GF-D8 (cell line): ENCODE measurements at places on chromosomes 1 and 21.

- DNase-seq, result no peak
Observed at GRCh38 chr1:229384822-229385221, 42.0 kb upstream of the CCSAP start.

DNA sequence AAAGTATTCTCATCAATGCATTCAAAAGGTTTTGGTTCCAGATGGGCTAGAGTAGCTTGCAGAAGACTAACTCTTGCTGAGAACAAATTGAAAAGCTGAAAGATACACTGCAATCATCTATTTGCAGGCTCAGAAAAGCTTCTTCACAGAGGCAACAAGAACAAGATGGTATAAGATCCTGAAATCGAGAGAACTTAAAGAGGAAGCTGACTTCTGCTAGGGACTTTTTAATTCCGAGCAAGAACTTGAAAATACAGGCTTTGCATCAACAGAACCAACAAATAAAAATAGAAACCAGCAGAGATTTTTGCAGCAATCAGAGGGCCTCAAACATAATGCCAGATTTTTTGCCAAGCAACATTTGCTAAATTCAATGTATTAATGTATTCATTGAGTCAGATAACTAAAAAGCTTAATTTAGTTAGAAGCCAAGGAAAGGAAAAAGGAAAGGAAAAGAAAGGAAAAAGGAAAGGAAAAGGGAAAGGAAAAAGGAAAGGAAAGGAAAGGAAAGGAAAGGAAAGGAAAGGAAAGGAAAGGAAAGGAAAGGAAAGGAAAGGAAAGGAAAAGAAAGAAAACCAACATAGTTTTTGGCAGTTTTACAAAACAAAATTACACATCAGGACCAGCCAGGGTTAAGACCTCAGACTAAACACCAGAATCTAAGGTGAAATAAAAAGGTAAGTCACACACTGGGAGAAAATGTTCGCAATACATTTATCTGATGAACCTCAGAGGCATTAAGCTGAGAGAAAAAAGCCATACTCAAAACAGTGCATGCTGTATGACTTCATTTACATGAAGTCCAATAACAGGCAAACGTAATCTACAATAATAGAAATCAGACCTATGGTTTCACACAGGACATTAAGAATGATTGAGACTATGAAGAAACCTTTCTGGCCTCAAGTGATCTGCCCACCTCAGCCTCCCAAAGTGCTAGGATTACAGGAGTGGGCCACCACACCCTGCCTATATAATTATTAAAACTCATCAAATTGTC is 42.6 kb downstream of the FAF1 start:
- DNase-seq, result no peak

DNA sequence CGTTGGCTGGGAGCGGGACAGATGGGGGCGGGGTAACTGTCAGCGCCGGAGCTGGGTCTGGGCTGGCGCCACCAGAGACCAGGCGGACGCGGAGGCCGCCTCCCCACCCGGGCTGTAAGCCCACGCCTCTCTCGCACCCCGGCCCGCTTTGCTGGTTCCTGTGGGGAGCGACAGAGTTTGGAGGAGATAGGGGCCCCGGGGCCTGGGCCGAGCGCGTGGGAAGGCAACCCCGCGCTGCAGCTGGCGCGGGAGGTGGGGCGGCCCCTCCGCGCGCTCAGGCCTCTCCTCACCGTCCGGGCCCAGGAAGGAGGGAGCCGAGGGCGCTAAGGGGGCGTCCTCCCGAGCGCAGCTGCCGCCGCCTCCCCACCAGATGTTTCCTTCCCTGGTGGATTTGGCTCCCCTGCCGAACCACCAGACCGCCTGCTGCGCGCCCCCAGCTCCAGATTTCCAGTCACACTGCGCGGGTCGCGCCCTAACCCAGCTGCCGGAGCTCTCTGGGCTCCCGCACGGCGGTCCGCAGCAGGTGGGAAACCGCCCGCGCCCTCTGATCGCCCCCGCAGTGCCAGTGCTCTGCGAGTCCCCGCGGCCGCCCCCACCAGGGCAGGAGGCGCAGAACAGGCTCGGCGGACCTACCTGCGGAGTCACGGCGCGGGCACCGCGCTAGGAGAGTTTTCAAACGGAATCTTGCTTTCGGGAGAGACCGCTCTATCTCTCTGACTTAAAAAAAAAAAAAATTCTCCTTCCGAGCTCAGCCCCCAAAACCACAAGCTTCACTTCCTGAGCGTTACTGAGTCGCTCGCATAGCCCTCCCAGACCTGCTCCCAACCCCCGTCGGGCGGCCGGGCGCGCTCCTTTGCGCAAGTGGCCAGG is 1.1 kb downstream of the GFI1 start:
- DNase-seq, result peak; percentile 91

GRCh38 chr1:205592443-205593003 is 39.3 kb downstream of the ELK4 start:
- DNase-seq, result no peak

GRCh38 chr1:44724296-44724954 is 6.5 kb downstream of the RNU5D-1 start:
- DNase-seq, result peak; percentile 54

GRCh38 chr1:172993640-172994039 is 57.1 kb downstream of the TNFSF18 start:
- DNase-seq, result no peak

DNA sequence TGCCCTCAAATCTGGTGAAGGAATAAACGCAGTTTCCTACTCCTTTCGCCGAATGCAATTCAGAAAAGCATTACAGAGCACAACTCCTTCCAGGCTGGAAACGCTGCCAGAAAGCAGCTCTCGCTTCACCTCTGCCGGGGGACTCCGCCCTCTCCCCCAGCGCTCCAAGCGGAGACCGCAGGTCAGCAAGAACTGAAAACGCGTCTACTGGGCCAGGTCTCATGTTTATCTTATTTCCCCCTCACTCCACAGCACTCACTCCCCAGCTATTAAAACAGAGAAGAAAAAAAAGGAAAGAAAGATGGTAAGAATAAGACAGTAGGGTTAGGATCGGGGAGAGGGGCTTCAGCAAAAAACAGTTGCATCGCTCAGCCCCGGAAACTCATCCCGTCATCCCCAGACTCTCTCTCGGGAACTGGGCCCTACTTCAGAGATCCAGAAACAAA is 833 bp upstream of the RCOR3 start:
- DNase-seq, result peak; percentile 65

GRCh38 chr1:24934310-24935195 is 4.5 kb upstream of the RUNX3 start:
- DNase-seq, result no peak

DNA sequence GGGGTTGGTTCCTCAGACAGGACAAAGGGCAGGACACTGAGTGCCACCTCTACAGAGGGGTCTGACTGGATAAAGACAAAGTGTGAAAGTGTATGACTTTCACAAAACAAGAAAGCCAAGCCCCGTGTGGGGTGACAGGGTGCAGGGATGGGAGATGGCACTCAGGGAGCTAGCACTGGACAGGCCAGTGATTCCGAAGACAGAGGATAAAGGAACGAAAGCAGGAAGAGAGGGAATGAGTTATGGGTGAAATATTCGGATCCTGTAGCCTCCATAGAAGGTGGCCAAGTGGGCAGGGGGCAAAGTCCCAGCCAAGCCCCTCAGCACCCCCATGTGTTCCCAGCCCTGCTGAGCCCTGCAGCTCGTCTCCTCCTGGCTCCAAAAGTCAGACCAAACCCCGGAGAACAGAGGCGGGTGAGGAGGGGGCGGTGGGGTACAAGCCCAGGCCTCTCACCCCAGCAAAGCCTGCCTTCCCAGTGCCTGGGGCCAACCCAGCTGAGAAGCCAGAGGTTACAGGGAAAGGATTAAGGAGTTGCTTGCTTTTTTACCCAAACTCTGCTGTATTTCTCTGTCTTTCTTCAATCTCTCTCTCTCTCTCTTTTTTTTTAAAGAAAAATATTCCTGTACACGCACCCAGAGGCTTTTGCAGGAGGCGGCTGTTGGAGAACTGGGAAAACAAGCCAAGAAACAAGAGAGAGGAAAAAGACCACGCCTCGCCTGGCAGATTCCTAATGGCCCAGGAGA is 14.0 kb upstream of the WASF2 start:
- DNase-seq, result no peak

- no peak for DNase-seq
Observed at GRCh38 chr1:77972080-77972479, 6.8 kb downstream of the FUBP1 start.
